ENCODE measurements at places on chromosomes 16 and 17.

DNA sequence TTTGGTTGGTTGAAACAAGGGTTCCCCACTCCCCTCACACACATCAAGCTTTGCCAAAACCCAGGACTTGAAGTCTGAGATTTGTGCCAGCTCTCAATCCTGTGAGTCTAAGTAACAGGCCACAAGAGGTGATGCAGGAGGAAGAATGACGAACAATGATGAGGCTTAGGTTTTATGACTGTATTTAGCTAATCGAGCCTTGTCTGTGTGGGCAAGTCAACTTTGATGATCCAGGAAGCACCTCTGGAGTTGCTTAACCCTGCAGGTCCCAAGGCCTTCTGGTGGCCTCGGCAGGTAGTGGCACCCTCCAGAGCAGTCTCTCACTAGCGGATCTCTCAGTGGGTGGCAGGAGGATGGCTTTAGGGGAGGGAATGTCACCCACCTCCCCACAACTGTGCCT, 28.7 kb downstream of the CDK5RAP3 start:
- peak; percentile 40 for DNase-seq

DNA sequence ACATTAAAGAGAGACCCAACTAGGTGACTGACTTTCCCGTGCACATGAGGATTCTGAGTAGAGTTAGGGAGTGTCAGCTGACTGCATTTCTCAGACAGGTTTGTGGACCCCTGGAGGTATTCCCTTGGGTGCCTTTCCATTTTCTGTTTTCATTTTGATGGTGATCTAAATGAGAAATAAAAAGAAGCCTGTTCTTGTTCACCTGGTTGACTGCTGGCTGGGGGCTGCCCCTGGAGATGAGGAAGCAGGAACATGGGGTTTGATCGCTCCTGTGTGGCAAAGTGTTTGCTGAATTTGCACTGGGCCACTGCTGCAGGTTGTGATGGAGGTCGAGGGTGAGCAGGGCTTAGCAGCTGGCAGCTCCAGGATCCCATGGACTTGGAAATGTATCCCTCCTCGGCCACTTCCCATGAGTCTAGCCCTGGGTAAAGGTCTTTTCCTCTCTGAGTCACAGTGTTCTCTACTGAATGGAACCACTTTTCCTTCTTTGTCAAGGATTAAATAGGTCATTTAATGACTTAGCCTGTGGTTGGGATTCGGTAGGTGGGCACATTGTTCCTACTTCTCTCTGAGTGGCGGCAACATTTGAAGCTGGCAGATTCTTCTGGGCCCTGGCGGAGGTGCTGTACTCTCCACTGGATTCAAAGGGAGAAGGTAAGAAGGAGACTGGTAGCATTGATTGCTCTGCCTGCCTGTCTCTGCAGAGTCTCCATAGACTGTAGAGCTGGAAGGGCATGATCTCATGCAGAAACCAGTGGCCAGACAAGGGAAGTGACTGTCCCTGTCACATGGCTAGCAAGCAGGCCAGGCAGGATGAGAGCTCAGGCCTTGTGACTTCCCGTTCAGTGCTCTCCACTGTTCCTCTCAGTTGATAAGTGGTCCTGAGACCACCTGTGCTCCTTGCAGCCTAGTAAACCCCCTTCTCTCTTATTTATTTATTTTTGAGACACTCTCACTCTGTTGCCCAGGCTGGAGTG, 17.9 kb downstream of the SNX29 start:
- DNase-seq: peak; percentile 86

DNA sequence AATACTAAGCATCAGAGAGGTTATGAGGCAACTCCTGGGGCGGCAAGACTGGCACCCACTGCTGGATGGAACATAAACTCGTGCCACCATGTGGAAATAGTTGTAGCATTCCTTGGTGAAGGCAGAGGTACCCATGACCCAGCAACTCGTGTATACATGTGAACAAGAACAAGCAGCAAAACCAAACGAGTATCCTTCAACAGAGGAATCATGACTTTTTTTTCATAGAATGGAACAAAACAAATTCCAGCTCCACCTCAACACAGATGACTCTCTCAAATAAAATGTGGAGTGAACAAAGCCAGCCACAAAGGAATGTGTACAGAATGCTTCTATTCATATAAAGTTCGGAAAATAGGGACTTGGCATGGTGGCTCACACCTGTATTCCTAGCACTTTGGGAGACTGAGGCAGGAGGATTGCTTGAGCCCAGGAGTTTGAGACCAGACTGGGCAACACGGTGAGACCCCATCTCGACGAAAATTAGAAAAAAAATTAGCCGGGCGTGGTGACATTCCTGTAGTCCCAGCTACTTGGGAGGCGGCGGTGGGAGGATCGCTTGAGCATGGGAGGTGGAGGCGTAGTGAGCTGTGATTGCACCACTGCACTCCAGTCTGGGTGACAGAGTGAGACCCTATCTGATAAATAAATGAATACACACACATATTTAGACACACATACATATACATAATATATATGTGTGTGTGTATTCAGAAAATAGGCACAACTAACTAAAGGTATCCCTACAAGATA, 35.3 kb downstream of the B9D1 start:
- no peak for DNase-seq

DNA sequence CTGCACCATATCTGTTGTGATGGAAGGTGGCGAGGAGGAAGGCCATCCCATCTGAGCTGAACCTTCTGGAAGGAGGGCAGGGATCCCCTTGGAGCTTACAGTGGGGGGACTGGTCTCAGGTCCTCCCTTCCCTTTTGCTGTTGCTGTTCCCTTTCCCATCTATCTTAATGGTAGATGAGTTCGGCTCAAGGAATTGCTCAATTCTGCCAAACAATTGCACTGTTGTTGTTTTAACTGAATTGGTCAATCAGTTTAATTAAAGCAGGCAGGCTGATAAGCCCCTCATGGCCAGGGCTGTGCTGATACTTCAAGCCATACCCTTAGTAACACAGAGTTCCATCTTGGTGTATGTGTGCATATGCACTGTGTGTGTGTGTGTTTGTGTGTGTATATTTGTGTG, 220.4 kb upstream of the FOXF1 start:
- DNase-seq: no peak

- no peak for DNase-seq
These were observed 5.1 kb downstream of the PHF12 start for GRCh38 chr17:28946239-28946638.

DNA sequence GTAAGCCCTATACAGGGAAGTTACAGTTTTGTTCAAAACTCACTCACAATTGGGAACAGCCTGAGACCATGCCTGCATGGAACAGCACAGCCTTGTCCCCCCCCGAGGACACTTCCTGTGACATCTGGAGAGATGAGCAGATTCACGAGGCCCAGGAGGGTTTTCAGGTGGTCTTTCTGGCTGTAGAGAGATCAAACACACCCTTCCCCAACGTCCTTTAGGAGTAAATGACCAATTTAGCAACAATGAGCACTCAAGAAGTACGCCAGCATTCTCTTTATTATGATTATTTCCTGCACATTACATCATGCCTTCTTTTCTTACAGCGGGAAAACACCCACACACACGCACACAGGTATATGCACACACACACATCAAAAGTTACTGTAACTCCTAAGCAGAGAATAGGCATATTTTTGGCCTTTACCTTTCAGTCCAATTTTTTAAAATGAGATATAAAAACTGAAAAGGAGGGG, 39.0 kb downstream of the ADCY9 start:
- no peak for DNase-seq

DNA sequence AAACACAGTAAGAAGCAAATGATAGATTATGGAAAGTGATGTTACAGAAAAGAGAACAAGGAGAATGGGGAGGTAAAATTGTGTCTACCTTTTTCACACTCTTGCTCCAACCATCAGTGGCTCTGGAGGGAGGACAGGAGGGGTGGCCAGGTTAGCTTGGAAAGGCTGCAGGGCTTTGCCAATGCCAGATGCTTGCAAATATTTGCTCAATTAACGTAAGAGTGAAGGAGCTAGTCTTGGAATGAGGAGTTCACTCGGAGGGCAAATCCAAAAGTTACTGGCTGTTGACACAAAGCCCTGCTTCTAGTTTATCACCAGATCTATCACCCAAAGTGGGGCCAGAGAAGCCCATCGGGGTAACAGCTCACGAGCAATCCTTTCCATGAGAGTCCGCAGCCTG, 7.4 kb upstream of the TNRC6C start:
- DNase-seq: no peak

- no peak for DNase-seq
These were observed 193.3 kb downstream of the IRX3 start for GRCh38 chr16:54093281-54093680.

- DNase-seq: no peak
These were observed 55.2 kb downstream of the EPN2 start for GRCh38 chr17:19292377-19292711.

- no peak for DNase-seq
These were observed 60.5 kb downstream of the ADCY9 start for GRCh38 chr16:4055748-4056147.

GRCh38 chr17:79572136-79572925, 38.5 kb downstream of the RBFOX3 start:
- DNase-seq: no peak

DNA sequence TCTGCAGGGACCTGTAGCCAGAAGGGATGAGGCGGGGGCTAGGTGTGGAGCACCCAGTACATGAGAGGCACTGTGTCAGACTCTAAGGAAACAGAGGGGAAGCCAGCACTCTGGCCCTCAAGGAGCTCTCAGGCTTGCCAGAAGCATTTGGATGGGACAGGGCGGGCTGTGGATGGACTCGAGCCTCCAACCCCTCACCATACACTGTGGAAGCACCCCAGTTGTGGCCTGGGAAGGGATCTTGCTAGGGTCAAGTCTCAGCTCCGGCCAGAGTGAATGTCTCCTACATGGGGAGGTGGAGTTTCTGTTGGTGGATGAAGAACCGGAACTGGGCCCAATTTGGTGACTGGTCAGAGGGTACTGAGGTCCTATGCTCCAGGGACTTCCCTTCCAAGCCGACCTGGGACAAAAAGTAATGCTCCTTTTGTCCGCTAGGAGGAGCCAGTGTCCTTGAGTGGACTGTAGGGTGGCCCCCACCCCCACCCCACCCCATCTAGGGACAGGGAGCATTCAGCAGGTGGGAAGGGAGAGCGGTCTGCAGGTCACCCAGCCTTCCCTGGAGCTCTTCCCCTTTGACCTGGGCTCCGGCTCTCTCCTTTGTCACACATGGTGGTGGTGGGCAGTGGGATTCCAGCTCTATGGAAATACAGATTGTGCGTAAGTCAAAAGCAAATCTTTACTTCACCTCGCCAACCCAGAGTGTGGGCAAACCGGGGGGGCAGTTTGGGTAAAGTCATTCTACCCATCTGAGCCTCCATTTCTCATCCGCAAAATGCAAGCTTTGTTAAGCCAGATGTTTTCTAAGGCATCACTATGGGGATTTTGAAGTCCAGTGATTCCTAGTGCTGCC, 20.4 kb upstream of the PHB1 start:
- peak; percentile 66 for DNase-seq

- DNase-seq: no peak
These were observed 18.8 kb upstream of the GOSR1 start for GRCh38 chr17:30458371-30458770.

DNA sequence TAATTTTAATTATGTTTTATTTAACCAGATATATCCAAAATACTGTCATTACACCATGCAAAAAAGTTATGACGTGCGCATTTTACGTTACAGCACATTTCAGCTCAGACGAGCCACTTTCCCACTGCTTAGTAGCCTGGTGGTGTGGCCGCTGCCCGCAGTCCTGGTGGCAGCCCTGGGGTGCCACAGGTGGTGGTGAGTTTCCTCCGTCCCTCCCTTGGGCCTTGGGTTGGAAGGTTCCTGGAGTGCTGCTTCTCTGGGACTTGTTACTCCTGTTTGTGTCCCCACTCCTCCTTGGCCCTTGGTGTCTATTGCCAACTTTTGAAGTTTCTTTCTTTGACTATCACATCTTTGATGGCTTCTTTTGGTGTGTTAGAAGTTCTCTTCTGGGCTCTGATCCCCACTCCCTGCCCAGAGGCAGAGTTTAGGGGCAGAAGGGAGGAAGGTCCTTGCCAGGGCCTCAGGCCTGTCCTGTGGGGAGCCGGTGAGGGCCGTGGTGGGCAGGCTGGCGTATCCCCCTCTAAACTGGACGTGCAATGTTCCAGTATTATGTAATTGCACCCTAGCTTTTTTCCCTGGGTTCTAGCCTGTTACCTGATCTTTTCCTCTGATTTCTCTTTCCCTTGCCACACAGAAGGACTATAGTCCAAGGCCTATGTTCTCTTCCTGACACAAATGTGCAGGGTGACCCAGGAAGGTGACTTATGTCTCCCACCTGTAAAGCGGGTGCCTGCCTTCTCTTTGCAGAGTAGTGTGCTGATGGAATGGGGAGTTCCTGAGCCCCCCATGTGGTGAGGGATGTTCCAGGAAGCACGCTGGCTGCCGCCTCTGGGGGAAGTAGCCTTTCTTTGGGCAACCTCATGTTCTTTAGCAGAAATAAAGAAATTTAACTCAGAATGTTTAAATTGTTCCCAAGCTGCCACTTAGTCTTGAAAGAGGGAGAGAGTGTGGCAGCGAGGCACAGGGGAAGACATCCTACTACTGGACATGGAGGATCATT, 8.4 kb downstream of the MPRIP start:
- DNase-seq: no peak

DNA sequence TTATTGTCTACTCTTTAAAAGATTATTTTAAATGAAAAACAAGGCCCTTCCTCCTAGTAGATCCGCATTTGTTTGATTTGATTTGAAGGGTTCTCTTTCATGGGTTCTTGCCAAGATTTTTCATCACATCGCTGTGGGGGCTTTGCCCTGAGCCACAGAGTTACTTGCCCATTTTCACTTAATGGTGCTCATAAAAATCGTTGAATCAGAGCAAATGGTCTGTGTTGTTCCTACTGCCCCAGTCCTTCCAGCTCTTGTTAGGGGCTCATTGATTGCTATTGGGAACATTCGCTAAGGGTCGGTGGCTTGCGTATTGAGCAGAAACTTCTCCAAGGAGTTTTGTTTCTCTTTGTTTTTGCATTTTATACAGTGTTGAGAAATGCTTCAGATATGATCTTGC, 1023.4 kb upstream of the CDH8 start:
- DNase-seq: no peak

GRCh38 chr17:69773081-69773480, 301.9 kb upstream of the KCNJ16 start:
- DNase-seq: no peak

- peak; percentile 56 for DNase-seq
These were observed 10.8 kb upstream of the TLCD3B start for GRCh38 chr16:30041841-30042240.

- DNase-seq: no peak
These were observed 34.8 kb downstream of the TIMM22 start for GRCh38 chr17:1031711-1032110.

- DNase-seq: no peak
These were observed 29.5 kb downstream of the METTL16 start for GRCh38 chr17:2482218-2482617.

GRCh38 chr17:28405632-28406472, at the start of gene SLC46A1:
SLC46A1 (minus strand) TSS chr17:28406212; CDS start chr17:28406114, 98 bp downstream.
- peak; percentile 14 for DNase-seq

- no peak for DNase-seq
These were observed 9.5 kb upstream of the KSR1 start for GRCh38 chr17:27446569-27447301.

- peak; percentile 83 for DNase-seq
These were observed 27.1 kb downstream of the CDRT4 start for GRCh38 chr17:15440347-15440746.

- no peak for DNase-seq
These were observed 17.3 kb downstream of the IGFBP4 start for GRCh38 chr17:40460604-40460967.

GRCh38 chr17:7325031-7325528, 4.1 kb downstream of the NEURL4 start:
- no peak for DNase-seq

- DNase-seq: peak; percentile 55
These were observed 242.0 kb downstream of the FTO start for GRCh38 chr16:53945996-53946395.

Measured in inflammatory macrophage (primary cell).